Head of caudate nucleus (tissue), 42 donors: ENCODE measurements at places on chromosomes 4 and X.

DNA sequence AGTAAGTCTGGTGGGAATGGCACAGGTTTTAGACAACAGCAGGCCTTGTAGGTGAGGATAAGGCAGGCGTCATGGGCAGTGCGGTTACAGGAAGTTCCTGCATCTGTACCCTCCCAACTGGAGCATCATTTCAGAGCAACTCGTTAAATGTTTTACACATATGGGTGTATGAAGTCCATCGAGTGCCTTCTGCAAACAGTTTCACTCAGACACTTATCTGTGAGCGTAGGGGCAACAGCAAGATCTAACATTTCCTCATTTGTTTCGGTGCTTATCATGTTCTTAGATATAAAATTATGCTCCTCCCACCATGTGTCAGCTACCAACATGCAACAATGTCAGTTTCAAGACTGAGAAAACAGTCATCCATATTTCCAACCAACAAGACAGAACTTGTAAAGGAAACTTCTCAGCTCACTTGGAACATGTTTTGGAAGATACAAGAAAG lies 69.9 kb downstream of the ELOVL6 start:
- DNase-seq = no peak

DNA sequence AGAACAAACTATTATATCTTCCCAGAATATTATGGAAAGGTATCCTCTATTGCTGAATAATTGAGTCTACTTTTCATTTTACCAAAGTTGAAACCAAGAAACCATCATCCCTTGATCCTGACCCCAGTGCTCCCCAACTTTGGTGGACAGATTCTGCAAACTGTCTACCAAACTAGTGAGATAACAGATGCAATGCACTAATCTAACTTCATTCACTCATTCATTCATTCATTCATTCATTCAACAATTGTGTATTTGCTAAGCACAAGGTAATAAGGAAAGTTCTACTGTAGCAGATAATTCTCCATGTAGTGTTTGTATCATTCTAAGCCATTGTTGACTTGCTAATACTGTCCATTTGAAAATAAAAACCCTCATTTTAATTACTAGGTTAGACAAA lies 150.6 kb downstream of the UNC5C start:
- DNase-seq = no peak

- no peak for DNase-seq
Observed at GRCh38 chr4:1412376-1413203, 6.3 kb upstream of the NKX1-1 start.

DNA sequence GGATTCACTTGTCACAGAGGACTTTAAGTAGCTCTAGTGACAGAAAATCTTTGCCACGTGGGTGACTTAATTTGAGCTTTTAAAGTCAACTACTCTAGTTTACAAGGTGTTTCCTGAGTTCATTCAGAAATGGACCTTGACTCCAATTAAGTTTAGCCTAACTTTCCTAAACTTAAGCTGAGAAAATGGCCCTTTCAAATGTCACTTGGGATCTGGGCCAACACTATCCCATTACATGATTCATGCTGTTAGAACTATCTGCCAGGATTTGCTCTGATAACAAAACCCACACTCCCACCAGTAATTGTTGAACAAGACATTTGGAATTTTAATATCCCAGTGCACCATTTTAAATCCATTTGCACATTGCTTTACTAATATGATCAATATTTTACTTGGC lies 40.8 kb downstream of the C4orf46 start:
- no peak for DNase-seq

DNA sequence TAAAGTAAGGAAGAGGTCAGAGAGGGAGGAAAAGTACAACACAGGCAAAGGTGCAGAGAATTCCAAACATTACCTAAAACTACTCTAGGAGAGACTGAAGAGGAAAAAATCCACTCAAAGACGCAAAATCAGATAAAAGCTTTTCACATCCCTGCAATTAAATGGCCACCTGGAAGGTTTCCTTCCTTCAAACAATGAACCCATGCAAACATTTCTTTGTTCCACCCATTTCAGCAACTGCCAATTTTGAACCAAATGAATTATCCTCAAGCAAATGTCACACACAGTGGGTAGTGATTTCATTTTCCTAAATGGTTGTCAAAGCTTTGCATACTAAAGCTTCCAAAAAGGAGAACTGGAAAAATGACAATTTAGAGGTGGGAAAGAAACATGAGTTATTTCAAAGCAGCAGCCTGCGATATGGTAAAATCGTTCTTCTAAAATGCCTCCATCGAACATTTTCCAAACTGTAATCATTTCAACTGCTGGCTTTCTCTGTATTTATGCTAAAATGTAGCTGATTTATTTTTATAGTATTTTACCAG lies 45.0 kb downstream of the APBB2 start:
- DNase-seq = no peak

DNA sequence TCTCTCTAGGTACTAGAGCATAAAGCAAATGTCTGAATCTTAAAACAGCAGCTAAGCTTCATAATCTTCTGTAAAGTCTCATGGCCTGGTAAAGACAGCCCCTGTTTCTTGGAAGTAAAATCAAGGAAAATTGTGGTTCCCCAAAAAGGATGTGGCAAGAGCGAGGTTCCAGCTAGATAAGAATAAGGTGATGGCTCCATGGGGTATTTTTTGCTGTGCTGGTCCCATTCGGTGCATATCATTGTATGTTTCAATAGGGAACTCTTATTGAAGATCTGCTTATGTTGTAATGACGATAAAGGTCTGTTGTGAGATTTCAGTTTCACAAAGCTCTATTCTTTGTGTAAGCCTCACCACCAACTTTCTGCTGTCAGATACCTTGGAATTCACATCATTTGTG lies 316.9 kb upstream of the NOCT start:
- DNase-seq = no peak

DNA sequence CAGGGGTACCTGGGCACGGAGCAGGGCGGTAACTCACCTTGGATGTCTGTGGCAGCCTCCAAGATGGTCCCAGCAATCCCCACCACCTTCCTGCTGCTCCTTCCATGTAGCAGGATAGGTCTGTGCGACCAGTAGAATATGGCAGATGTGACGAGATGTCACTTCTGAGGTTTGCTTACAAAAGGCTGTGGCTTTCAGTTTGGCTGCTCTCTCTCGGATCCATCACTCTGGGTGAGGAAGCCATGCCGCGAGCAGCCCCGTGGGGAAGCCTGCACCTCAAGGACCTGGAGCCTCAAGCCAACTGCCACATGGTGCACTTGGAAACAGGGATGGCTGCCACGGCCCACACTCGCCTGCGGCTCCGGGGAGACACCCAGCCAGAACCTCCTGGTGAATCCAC lies 37.6 kb downstream of the WFS1 start:
- DNase-seq = no peak

DNA sequence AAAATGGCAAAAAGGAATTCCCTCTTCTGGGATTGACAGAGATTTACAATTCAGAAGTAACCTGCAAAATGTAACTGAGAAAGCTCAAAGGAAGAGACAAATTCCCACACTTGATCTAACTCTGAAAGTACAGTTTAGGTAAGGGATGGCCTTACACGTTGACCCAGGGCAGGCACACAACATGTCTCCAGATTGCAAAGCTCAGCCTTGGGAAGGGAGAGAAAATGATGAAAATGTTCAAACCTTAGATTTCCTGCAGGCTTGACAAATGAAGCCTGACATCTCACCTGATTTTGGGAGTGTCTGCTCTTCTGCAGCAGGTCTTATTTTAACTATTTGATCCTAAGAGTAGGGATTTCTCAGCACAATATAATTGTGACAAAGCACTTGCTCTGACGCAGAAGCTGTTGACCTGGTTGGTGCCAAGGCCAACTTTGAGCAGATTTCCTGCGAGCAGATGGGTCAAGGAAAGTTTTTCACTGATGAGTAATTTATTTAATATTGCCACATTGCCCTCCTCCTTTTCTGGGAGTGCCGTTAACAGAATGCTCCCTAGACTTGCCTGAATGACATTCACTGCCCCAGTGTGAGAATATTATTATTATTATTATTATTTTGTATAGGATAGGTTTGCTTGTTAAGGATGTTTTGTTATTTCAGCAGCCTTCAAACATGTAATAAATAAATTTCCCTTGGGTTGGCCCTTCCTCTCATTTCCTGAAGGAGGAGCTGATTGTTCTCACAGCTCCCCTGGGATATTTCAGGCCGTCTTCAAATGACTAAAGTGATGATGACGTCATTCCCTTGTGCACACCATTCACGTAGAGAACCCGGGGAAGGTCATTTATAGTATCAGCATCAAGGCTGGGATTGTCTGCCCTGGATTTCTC lies 157.1 kb downstream of the VEGFC start:
- no peak for DNase-seq

DNA sequence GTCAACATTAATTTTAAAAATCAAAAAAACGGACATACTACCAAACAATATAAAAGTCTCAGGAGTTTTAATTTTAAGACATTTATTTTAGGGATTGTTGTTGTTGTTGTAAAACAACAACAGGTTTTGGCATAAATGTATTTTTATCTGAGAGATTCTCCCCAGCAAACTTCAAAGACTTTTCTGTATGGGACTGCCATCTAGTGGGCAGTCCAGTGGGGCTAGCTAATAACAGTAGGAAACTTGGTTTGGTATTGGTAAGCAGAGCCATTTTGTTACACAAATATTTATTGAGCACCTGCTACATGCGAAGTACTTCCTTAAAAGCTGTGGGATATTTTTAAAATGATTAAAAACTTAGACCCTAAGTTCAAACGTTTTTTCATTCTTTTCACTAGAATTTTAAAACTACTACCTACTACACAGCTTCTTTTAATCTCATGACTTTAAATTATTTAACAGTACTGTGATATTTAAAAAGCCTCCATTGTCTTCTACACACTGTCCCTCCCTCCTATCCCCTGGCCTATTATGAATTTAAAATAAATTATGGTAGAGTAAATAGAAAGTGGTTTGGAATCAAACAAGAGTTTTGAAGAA lies 1028.4 kb upstream of the INTU start:
- peak; percentile 17 for DNase-seq

DNA sequence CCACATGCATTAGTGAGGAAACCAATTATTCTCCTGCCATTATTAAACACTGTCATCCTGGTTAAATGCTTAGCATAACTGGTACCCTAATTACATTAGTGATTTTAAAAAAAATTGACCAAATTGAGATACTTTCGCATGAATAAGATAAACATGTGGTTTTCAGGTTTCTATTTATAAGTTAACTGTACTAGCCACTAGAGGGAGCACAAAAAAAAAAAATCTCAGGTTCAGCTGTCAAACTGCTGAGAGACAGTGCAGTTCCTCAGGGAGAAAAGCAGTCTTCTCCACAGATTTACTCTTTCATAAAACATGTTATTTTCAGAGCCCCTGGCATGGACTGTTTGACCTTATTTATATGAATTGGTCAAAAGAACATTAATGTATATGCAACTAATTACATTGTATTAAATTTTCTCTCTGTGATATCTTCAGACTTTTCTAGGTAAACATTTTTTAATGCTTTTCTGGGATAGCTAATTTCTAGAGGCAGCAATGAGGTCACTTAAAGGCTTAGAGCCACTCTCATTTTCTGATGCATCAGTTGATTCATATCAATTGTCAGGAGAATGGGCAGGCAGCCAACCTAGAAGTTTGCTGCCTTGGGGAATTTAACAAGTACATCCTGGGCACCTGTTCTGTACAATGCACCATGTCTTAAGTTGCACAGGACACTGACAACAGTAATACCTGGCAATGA lies 167.5 kb downstream of the CDS1 start:
- peak; percentile 39 for DNase-seq

DNA sequence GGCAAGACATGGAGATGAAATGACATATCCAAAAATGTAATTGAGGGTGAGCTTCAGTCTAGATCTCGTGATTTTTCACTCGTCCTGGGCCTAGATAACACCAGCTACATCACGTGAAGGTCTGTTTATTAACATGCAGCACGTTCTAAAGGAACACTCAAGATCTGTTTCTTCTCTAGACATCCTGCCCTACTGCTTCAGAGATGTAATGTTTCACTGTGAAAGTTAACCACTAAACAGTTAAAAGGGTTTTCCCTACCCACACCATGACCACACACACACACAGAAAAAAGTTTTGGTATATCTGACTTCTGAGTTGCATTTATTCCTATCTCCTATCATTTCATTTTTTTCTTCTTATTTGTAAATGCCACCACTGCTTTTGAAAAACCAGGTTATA lies 52.3 kb upstream of the SMIM31 start:
- DNase-seq = no peak

DNA sequence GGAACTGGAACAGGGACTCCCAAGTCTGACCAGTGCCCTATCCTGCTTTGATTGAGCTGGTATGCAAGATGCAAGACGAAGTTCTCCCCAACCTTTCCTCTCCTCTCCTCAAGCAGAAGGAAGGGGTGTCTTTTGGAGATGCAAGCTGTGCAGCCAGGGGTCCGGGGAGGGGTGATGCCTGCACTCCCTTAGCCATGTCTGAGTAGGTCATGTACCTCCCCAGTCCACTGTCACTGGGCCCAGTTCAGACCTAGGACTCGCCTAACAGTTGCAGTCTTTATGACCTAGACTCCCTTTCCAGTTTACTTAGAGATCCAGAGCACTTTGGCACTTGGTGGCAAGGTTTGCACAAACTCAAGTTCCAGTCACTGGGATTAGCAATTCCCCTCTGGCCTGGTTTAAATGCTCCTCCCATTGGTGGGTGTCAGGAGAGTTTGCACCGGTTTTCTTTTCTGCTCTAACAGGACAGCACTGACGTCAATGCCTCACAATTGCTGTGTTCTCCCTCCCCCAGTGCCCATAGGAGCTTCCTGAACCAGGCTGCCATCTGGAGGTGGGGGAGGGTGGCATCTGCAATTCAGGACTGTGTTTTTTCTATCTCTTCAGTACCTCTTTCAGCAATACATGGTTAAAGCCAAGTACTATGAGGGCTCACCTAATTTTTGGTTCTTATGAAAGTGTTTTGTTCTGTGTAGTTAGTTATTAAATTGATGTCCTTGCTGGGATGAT lies 782.2 kb downstream of the ARAP2 start:
- DNase-seq = no peak

DNA sequence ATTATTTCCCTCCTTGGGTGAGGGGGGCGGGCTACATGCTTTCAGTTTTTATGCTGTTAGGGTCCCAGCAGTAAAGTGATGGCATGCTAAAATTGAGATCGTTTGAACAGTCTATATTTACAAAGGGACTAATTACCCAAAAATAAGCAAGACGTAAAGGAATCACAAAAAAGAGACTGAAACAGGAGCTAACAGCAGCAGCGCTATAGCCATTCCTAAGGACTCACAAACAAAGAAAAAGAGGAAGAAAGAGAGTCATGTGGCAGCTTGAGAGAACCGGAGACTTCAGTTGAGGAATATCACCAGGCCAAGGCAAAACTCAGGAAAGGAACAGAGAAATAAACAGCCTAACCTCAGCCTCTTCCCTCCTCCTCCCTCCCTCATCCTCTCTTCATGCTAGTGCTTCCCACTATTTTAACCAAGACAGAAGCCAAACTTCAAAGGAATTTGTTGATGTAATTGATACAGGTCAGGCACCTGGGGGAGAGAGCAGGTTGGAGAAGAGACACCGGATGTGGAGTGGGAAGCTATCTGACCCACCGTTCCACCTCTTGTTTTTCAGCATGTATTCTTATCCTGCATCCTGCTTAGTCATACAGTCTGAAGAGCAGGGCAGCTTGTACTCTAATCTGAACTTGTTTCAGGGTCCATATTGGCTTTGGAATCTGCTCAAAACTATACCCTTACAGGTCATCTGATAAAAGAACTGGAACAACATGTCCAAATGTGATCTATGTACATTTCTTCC lies 383.7 kb downstream of the NAF1 start:
- DNase-seq = no peak

- no peak for DNase-seq
Observed at GRCh38 chr4:170729236-170729635, 639.5 kb upstream of the AADAT start.

GRCh38 chr4:104728380-104729122 lies 233.9 kb upstream of the CXXC4 start:
- no peak for DNase-seq
